Fibroblast of skin of left quadriceps (primary cell): ENCODE measurements at places on chromosomes 4 and X.
A peak's percentile ranks its signal among the peaks of the same experiment; 100 is the strongest.

DNA sequence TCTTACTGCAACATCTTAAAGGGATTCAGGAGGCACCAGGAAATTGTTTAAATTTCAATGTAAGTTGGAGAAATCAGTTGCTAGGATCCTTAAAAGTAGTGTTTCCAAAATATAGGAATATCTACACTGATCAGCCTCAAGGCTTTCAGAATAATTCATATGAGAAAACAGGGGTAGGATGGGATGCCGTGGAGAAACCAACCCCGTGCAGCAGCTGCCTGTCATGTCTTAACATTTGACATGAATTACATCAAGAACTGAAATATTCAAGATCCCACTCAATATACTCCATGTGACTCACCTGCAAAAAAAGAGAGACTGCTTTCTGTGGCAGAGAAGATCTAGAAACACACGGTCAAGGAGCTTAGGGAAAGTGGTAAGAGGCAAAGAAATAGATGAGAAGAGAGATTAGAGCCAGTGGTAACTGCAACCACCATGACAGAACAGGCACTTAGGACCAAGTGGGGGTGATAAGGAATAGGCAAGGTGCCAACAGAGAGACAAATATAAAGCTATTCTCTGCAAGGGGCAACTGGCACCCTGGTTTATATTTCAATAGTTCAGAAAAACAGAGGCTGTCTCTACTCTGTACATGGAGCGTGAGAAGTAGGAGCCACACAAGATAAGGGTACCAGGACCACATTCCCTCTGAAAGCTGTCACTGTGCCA, 64.0 kb downstream of the SLC39A8 start:
- no peak for DNase-seq

DNA sequence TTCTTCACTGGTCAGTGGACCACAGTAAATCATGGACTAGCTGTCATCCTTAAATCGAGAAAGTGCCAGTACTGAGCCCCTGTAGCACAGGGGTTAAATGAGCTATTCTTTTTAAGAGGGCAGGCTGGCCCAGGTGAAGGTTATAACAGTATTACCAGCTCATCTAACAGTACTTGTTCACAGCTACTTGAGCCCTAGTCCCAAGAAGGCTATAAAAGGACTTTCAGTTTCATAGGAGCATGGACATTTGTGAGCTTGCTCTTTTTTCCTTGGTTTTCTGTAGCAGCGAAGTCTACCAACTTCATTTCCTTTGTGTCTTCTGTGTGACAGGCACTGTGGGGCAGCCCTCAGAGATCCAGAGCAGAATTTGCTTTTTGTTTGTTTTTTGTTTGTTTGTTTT, 61.0 kb downstream of the ARX start:
- DNase-seq, result no peak

GRCh38 chr4:26372525-26373172, 51.8 kb downstream of the RBPJ start:
- peak; percentile 63 for DNase-seq

DNA sequence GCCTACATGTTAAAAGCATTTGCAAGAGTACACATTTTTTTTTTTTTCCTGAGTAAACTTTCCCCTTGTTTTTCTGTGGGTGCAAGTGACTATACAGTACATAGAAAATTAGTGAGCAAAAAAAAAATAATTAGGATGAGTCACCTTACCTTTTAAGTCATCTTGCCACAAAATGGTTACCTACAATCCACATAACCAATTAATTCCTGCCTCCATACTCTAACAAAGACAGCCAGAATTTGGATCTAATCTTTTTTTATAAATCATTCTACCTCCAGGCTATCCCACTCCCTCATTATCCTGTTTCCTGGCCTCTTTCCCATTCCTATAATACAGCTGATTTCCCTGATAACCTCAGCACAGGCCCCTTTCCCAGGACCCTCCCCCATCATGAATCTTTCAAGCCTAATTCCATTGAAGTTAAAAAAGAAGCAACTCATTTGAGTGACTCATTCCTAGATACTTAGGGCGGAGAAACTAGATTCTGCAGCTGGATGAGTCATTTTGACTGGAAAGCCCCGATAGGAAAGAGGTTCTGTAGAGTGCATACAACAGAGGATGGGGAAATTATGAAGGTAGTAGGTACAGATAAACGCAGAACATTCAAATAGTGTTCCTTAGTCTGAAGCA, 128.2 kb downstream of the C4orf51 start:
- peak; percentile 90 for DNase-seq

- no peak for DNase-seq
Observed at GRCh38 chr4:148822572-148823418, 380.6 kb upstream of the NR3C2 start.

- DNase-seq, result no peak
Observed at GRCh38 chr4:132767901-132768300, 381.2 kb upstream of the PCDH10 start.

- no peak for DNase-seq
Observed at GRCh38 chr4:119627267-119628255, 1.0 kb downstream of the PDE5A start.
